ENCODE measurements at places on chromosomes 2 and 18.
A peak's percentile ranks its signal among the peaks of the same experiment; 100 is the strongest.

GRCh38 chr2:71589763-71590162, 136.4 kb downstream of the DYSF start:
- no peak for DNase-seq

DNA sequence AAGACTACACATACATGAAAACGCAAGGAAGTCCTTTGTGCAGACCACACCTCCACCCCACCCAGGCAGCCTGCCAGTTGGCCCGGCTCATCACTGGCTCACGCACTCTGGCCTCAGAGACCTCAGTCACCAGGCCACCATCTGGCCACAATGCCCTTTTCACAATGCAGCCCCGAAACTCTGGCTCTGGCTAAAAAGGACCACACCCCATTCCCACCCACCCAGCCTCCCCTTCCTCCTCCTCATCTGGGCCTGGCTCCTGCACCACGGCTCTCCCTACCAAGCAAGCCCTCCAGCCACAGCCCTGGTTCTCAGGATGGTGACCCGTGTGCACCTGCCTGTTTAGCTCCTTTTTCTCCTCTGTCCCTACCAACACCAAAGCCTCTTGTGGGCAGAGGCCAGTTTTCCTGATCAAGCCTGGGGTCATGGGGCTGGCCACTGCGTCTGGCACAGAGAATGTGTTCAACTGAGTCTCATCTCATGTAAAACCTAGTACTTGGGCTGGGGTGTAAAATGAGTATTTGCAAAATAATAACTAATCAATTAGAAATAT, 7.4 kb downstream of the HDAC4 start:
- DNase-seq: no peak

DNA sequence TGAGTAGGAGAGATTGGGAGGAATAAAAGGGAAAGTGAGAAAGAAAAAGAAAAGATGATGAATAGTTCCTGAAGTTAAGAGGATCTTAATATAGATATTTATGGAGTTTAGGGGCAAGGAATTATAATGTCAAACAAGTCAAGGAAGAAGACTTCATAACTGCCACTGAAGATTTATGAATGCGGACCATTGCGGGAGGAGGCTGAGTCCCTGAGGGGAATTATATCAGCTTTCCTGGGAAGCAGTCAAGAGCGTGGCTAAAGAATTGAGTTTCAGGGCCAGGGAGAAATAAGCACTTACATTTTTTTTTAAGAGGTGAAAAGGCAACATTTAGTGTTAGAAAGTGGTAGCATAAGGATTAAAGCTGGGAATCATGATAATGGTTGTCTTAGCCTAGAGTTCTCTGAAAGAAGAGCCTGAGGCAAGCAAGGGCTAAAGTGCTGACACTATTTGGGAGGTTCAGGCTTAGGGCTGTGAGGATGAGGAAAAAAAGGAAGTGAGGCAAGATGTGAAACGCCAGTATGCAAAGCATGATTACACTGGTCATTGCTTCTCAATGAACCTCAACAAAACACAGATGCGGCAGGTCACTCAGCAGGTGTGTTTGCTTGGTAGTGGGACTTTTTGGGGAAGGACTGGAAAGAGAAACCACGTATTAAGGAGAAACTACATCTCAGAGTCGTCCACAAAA, 217.1 kb downstream of the SLC4A3 start:
- no peak for DNase-seq

- no peak for DNase-seq
These were observed 82.8 kb downstream of the NCK2 start for GRCh38 chr2:105827351-105828096.

- DNase-seq: peak; percentile 13
These were observed 1453.1 kb upstream of the SLC39A10 start for GRCh38 chr2:194203898-194204297.

DNA sequence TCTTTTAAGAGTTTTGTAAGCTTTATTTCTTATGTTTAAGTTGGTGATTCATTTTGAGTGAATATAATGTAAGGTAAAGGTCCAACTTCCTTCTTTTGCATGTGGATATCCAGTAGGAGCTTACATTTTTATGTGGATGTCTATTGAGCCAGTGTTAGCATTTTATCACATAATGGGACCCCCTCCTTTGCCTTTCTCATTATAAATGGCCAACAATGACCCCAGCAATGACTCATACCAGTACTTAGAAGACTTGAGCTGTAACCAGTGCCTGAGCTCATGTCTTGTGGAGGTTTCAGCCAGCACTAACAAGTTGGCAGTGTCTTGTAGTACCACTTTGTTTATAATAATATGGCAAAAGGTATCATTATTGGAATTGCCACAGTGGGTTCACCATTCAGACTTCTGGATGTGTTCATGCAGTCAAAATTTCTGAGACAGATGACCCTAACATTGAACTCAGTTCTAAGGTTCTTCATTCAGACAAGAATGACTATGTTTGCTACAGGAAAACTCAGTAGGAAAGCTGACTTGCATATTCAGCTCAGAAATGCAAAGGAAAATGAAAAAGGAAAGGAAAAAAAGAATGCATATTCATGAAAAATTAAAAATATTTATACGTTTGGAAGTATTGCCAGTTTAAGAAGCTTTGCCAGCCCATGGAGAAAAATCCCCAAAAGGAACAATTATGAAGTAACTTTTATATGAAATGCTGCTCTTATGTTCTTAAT, 41.0 kb downstream of the CDKL4 start:
- DNase-seq: no peak

GRCh38 chr2:218501665-218502064, 66.5 kb downstream of the USP37 start:
- DNase-seq: no peak

- DNase-seq: no peak
These were observed 22.8 kb downstream of the COL6A3 start for GRCh38 chr2:237391140-237391539.

DNA sequence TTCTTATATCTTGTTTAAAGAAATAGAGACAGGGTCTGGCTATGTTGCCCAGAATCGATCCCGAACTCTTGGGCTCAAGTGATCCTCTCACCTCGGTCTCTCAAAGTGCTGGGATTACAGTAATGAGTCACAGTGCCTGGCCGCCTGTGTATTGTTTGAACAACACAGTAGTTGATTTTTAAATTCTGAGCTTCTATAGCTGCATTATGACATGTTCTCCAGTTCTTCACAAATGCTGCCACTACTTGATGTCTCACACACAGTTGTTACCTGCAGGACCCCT, 7.7 kb upstream of the RHOB start:
- no peak for DNase-seq

DNA sequence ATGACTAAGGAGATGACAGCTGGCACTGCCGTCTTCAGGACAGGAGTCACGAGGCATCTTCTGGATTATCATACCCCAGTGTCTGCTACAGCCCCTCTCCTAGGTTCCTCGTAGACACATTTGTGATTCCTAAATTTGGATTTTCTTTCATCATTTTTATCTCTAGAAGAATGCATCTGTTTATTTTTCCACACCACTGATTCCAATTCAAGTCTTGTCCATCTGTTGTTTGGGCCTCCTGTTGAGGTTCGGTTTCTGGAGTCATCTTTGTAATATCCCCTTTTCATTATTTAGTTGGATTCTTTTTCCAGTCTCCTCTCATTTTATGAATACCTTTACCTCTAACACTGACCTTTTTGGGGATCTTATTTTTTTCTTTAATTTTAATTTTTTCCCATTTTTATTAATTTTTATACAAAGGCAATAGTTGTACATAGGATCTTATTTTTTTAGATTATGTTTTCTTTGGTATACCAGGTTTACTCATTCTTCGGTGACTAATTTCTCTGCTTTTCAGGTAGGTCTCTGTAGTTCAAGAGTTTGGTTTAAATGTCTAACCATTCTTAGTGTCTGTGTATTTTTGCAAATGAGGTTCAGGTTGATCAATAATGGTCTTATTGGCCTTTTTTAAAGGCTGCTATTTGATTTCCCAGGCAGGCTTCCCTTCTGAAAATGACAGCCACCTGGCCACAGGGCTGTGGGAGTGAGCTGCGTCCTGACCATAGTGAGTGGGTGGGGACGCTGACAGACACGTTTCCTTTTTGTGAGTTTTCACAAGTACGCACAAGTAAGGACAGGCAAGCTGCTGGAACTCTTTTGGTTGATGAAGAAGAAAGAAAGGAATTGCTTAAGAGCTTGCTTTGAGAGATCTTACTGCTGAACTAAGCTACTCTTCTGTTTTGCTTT, 34.5 kb downstream of the FARP2 start:
- DNase-seq: no peak

GRCh38 chr2:27174638-27175037, 25.8 kb downstream of the TCF23 start:
- DNase-seq: no peak

DNA sequence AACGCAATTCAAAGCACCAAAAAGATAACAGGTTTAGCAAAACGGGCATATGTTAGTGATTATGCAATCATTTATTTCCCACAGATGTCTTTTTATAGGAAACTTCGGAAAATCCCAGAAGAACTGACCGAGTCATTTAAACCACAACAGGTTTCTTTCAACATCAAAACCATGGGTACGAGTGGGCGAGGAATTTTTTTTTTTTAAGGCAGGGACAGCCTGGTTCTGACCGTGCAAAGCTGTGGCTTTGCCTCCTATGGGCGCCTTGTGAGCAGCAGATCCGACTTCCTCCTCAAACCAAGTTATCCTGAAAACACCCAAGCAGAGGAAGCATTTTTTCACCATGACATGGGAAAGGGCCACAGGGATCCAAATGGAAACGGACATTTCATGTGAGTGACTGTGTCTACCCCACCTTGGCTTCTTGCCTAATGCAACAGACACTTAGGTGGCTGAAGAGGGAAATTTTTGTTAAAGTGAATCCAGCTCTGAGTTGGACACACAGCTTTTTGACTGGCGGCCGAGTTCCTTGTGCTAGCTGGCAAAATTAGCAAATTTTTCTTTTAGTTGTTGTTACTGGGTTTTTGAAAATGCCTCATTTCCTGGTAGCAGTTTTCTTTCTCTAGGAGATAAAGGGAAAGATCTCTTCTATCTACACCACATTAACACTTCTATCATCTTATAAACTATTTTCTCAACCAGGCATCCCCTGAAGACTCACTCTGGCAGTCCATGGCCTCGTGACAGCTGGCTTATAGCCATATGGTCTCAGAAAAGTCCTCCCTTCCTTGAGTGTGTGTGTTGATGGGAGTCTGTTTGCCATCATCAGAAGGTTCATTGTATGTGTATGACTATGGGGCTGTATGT, 487.4 kb upstream of the ZEB2 start:
- peak; percentile 98 for DNase-seq

DNA sequence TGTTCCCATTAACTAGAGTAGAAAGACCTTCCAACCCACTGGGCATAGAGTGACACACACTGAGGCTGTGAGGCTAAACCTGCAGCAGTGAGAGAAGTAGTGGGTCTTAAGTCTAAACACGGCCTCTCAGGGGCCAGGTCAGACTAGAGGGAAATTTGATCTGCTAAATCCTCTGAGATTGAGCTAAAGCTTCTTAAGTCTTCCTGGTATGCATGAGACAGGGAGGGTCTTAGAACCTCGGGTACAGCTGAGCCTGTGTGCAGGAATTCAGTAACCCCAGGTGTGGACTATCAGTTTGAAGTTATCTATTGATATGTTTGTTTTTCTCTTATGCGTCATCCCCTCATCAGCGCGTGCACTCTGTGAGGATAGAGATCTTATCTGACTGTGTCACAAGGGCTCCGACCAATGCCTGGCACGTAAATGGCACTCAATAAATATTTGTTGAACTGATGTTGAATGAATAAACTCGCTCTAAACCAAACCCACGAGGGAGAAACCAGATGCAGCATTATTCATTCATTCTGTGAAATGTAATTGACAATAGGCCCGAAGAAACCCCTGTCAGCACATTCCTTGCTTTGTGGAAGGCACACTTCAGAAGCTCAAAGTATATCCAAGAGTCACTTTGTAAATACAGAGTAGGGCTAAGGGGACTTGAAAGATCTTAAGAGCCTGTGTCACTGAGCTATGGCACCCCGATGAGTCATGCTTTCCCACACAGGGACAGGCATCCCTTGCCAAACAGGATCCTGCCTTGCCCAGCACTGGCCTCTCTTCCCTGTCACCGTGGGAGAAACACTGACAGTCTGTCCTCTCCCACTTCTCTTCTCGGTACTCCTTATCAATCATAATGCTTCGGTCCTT, 21.7 kb upstream of the RAB10 start:
- DNase-seq: peak; percentile 70

DNA sequence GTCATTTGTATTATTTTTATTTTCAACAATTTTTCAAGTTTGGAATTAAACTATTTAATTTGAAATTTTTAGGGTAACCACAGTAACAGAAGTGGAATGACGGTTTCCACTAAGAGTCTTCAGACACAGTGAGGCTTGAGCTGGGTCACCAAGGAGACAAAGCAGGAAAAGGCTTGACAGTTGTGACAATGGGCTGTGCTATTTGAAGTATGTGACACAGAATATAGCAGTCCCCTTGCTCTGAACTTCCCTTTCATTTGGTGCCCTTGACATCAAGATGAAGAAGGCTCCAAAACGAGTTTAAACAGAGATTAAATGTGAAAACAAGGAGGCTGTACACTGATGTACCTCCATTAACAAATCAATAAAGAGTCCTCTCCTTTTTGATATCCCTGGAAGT, 265.4 kb upstream of the DLGAP1 start:
- DNase-seq: no peak

- no peak for DNase-seq
These were observed 119.5 kb upstream of the LMAN1 start for GRCh38 chr18:59478591-59478990.

- DNase-seq: no peak
These were observed 42.8 kb downstream of the DLGAP1 start for GRCh38 chr18:4412286-4412685.

DNA sequence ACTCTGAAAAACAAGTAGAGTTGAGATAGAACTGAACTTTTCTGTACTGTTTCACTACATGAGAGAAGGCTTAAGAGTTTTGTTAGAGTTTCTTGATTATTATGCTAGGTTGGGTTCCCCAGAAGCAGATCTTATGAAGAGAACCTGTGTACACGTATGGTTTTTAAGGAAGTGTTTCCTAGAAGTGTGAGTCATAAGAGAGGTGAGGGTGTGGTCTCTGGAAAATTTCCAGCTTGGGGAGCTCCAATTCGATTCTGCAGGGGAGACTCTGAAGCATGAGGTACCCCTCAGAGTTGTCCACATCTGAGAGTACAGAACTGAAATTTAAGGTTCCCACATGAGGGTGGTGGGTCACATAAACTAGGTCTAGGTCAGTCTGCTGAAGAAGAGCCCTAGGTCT, 83.3 kb upstream of the MAP2 start:
- DNase-seq: no peak

- no peak for DNase-seq
These were observed 42.0 kb downstream of the COL5A2 start for GRCh38 chr2:189137519-189137918.

- no peak for DNase-seq
These were observed 187.1 kb upstream of the OSR1 start for GRCh38 chr2:19545507-19545906.

GRCh38 chr2:88959480-88960204, 268.2 kb downstream of the RPIA start:
- DNase-seq: no peak

DNA sequence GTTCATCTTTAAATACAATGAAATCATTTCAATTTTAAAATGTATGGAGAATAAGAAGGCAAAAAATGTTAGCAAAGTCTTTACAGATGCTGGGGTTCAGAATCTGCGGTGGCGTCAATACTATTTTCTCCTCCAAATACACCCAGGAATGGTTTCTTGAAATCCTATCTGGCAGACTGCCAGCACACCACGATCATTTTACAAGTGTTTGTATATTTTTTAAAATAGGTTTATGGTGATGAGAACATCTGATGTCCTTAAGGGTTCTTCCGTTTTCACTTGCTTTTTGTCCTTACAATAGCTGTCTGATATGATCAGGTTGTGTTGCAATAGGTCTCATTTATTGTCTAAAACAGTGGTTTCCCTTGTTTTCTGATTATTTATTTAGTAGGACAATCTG, 89.6 kb downstream of the CMPK2 start:
- no peak for DNase-seq

- DNase-seq: no peak
These were observed 17.9 kb upstream of the LRRTM1 start for GRCh38 chr2:80322311-80322920.

Data from RCC 7860 (cell line).